Stromal cell of bone marrow (primary cell): ENCODE measurements at places on chromosomes 11 and 22.

- no peak for DNase-seq
Measured at GRCh38 chr22:19749876-19750275, 10.7 kb upstream of the TBX1 start.

GRCh38 chr11:43941257-43941994 is 1.0 kb upstream of the C11orf96 start:
- DNase-seq = no peak

GRCh38 chr22:23904573-23905254 is 10.5 kb downstream of the MIF start:
- no peak for DNase-seq

- no peak for DNase-seq
Measured at GRCh38 chr11:36703055-36703404, 105.0 kb upstream of the RAG2 start.

- no peak for DNase-seq
Measured at GRCh38 chr11:116729501-116730240, 43.1 kb downstream of the BUD13 start.

DNA sequence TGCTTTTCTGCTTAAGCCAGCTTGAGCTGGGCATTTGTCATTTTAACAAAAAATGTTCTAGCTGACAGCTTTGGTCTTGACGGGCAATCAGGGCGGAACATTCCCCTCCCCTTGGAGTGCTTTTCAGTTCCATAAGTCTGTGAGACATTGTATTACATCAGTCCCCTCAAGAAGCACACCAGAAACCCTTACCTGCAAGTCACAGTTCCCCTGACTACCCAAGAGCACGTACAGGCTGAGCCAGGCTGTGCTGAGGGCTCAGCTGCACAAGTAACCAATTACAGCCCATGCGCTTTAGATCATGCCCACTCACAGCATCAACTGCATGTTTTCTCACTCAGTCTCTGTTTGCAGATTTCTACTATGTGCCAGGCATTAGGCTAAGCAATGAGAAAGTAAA is 19.1 kb downstream of the HIRA start:
- no peak for DNase-seq

DNA sequence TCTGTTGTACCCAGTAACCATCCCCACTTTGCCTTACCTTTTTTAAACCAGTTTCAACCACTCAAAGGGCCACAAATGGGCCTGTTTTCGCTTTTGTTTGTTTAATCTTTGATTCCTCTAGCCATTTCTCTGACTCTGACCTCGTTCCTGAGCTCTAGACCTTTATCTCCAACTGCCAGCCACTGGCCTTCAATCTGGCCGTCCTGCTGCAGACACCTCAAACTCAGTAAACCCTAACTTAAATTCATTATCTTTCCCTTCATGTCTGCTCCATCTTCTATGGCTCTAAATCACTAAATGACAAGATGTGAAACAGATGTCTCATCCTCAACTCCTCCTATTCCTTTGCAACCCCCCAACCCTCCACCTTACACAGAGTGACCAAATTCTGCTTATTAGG is 1.3 kb upstream of the GDPD4 start:
- DNase-seq = no peak

- DNase-seq = no peak
Measured at GRCh38 chr11:47997063-47998053, 17.0 kb downstream of the PTPRJ start.

- no peak for DNase-seq
Measured at GRCh38 chr11:114615448-114616361, 20.1 kb upstream of the NXPE4 start.

- DNase-seq = no peak
Measured at GRCh38 chr11:128555606-128556005, 31.8 kb downstream of the ETS1 start.

GRCh38 chr11:27571154-27571810 is 64.7 kb upstream of the LIN7C start:
- DNase-seq = no peak

DNA sequence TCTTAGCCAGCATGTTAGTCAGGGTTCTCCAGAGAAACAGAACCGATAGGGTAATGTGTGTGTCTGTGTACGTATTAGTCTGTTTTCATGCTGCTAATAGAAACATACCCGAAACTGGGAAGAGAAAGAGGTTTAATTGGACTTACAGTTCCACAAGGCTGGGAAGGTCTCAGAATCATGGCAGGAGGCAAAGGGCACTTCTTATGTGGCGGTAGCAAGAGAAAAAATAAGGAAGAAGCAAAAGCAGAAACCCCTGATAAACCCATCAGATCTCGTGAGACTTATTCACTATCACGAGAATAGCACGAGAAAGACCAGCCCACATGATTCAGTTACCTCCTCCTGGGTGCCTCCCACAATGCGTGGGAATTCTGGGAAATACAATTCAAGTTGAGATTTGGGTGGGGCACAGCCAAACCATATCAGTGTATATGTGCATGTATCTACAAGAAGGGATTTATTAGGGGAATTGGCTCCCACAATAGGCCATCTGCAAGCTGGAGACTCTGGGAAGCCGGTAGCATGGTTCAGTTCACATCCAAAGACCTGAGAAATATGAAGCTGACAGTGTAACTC is 173.7 kb upstream of the NECTIN1 start:
- DNase-seq = no peak

DNA sequence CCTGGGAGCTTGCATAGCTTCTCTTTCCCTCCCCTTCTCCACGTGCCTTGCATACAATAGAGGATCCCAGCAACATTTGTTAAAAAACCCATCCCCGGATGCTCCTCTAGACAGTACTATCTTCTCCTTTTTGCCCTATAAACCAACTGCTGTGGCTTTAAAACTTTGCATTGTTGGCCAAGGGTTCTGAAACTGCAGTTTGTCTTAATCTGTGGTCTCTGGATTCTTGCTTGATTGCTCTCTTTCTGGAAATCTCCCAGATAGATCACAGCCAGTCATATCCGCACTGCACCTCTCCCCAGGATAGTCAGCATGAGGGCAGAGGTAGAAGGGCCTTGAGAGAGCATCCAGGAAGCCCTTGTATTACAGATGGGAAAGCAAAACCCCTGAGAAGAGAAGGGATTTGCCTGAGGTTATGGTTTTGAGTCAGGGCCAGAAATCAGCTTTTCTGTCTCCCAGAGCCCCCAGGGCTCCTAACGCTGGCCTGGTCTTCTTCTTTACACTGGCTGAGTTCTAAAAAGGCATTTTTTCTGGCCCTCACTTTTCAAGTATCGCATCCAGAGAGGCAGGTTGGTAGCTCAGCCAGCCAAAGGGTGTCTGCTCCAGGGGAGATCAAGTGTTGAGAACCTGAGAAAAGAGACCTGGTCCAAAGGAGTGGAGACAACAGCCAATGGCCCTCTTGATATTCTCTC is 70.6 kb downstream of the ADM start:
- peak; percentile 93 for DNase-seq

DNA sequence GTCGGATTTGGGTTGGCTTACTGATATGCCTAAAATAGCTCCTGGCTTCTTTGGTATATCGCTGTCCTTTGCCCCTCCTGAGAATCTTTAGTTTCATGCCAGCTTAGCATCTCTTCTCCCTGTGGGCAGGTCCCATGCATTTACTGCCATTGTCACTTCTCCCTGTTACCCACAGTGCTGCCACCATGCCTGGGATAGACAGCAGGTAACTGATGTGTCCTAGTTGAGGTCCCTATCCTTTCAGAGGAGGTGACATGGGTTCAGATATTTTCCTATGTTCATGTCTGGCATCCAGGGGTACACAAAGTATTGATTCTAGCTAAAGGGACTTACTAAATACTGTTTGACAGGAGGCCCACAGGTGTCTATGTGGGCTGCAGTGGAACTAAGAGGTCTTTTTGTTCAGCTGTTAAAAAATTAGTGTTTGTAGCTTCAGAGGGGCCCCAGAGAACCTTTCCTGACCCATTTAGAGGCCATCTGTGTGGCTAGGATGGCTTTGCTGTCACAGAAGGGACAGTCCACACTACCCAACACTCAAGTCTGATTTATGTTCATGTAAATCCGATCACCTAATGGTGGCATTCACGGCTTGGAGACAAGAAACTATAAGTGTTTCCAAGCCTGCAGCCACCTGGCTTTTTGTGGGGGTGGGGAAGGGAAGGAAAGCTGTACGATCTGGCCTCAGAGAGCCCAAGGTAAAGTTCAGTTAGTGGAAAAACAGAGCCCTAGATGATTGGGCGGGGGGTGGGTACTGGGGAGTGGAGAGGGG is 8.5 kb downstream of the TIMP3 start:
- DNase-seq = no peak

DNA sequence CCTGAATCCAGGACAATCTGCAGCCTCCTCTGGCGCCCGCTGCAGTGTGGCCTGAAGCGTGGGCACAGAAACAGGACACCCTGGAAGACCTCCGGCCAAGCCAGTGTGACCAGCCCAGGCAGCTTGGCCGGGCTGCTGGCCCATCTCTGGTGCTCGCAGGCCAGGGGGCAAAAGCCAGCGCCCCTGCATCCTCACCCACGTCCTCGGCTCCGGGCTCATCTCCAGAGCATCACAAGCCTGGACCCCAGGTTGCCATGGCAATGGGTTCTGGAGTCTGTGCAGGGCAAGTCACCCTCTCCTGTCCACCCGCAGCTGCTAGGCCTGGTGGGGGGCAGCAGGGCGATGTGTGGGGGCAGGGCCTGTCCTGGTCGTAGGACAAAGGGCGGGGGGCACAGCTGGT is 9.3 kb upstream of the PDGFB start:
- DNase-seq = no peak

- no peak for DNase-seq
Measured at GRCh38 chr11:123168241-123168640, 26.8 kb downstream of the CLMP start.

- DNase-seq = no peak
Measured at GRCh38 chr11:83682611-83682973, 396.4 kb upstream of the CCDC90B start.

GRCh38 chr11:109298865-109299264 is 123.1 kb upstream of the C11orf87 start:
- DNase-seq = no peak

DNA sequence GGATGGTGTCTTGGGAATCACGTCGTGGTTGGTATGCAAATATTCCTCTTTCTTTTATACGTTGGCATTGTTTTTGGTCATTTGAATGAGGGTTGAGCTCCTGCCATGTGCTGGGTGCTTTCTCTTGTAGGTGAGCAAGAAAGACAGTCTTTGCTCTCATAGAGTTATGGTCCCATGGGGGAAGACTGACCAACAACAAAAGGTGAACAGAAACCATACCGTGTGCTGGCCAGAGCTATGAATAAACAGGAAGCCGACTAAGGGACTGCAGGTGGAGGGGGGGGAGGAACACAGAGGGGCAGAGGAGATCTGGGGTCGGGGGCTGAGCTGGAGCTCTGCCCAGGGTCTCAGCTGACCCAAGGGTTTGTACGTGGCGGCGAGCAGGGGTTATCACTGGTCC is 245.3 kb downstream of the CTTN start:
- DNase-seq = no peak

GRCh38 chr11:130729678-130730300 is 186.5 kb downstream of the SNX19 start:
- no peak for DNase-seq

- DNase-seq = no peak
Measured at GRCh38 chr11:110410651-110411050, 19.1 kb upstream of the FDX1 start.

GRCh38 chr11:64474680-64475079 is 115.7 kb downstream of the RPS6KA4 start:
- no peak for DNase-seq

DNA sequence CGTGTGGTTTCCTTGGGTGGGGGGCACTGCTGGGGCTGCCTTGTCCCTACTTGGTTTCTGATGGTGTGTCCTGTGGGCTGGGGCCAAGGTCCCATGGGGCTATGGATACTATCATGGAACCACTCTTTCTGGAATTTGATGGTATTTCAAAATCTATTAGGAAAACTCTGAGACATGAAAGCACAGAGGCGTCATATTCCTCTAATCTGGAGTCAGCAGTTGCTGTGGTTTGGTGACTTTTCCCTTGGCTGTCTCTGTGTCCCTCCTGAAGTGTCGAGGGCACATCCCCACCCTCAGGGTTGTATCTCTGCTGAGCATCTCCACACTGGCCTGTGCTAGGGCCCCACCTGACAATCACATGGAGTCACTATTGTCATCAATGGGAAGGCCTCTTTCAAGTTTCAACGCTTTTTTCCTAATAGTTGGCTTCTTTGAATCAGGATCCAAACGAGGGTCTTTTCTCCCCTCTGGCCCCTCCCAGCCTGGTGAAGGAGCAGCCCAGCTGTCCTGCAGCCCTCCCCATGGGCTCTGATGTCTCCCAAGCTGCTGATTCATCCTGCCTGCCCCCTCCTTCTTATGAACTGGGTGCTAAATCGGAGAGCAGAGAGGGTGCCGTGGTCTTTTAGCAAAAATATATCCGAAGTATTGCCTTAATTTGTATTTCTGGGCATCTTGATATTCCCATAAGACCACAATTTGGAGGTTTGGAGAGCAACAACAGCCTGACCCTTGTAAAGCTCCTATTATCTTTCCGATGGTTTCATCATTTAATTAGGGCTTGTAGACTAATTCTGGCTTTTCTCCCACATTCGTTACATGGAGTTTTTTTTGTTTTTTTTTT is 38.5 kb downstream of the MED15 start:
- no peak for DNase-seq

DNA sequence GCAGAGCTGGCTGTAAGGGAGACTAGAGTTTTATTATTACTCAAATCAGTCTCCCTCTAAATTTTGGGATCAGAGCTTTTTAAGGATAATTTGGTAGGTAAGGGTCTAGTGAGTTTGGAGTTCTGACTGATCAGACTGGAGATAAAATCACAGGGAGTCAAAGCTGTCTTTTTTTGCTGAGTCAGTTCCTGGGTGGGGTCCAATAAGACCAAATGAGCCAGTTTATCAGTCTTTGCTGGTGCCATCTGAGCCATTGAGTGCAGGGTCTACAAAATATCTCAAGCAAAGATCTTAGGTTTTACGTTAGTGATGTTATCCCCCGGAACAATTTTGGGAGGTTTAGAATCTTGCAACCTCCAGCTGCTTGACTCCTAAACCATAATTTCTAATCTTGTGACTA is 935.1 kb upstream of the RAG2 start:
- no peak for DNase-seq

GRCh38 chr11:88146106-88146505 is 29.1 kb downstream of the RAB38 start:
- DNase-seq = no peak
